ENCODE measurements at places on chromosomes 12 and 14.

GRCh38 chr12:75452675-75453330 lies 27.8 kb upstream of the GLIPR1 start:
- DNase-seq = no peak

- no peak for DNase-seq
Measured at GRCh38 chr12:125983094-125983783, 918.0 kb downstream of the AACS start.

GRCh38 chr12:57092529-57092862 lies 3.6 kb downstream of the NAB2 start:
- no peak for DNase-seq

- no peak for DNase-seq
Measured at GRCh38 chr14:97350415-97350814, 553.2 kb downstream of the VRK1 start.

DNA sequence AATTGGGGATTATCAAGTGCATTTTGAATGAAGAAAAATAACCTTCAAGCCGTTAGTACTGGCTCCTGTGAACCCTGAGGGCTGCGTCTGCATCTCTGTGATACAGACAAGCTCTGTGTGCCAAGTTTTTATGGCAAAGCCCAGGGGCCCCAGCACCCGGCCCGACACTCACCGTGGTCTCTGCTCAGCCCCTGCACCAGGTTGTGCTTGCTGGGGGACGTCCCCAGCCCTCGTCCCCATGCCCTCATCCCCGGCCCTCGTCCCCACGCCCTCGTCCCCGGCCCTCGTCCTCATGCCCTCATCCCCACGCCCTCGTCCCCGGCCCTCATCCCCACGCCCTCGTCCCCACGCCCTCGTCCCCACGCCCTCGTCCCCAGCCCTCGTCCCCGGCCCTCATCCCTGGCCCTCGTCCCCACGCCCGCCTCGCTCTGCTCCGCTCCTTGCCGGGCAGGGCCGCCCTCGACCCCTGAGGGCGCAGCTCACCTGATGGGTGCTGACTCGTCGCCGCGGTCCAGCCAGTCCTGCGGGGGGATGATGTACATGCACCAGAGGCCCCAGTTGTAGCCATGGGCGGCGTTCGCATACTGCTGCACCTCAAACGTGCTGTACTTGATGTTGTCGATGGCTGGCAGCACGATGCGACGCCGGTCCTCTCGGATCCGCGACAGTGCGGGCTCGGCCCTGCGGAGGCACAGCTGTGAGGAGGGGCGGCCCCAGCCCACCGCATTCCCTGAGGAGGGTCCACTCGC lies 72.0 kb downstream of the GALNT9 start:
- DNase-seq = no peak

- DNase-seq = no peak
Measured at GRCh38 chr12:132427174-132427768, 62.7 kb upstream of the FBRSL1 start.

DNA sequence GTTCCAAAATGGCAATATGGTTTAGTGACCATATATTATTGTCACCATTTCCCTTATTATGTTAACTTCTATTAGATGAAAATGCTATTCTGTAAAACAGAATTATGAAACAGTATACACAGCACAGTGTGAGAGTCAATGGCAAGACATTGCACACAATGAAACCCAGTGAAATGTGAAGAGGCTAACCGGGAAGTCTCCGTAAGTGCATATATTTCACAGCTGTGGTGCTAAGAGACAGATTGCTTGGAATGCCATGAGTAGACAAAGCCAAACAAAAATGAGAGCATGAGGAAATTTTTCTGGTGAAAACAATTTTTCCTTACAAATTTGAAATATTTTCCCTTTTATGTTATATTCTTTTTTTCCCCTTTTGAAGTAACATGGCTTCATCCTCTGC lies 49.4 kb downstream of the DYRK2 start:
- DNase-seq = no peak

DNA sequence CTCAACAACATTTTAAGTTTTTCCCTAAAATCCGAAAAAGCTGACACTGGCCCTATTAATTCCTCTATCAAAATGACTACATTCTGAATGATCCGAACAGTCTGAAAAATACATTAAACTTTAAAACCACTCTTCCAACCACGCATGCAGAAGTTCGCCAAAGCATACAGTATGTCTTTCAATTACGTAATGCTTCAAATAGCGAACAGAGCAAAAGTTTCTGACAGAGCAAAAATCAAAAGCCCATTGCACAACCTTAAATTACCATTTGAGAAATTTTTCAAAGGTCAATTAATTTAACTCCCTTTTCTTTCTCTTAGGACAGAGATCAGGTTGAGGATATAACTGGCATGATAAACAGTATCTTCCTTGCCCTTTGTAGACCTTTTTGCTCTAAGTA lies 33.2 kb downstream of the LRIG3 start:
- DNase-seq = no peak

DNA sequence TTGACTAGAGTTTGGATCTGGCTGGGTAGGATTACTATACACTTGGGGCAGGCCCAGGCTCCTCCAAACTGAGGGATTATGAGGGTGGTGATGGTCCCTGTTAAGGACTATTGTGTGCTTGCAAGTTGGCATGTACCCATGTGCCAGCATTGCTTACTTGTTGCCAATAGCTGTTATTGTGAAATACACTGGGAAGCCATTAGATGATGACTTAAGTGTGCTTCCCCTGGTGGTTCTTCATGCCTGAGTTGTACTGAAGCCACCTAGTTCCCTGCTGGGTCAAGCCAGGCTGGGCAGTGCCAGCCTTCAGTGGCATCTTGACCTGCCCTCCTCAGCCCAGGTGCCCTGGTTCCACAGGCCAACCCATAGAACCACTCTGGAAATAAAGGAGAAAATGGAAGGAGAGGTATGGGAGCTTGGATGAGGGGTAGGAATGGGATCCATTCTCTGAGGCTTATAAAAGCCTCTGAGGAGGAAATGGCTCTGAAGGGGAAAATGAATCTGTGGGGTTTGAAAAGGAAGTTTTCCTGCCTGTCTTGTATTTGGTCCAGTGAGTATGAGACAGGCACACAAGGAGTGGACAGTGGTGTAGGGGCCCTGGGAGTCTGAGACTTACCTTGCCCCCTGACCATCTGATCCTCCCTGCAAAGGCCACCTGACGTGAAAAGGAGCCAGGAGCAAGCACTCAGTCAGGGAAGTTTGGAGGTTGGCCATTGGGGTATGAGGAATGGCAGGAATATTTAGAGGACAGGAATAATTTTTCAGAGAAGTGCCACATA lies 724 bp downstream of the LTB4R start:
- DNase-seq = no peak

DNA sequence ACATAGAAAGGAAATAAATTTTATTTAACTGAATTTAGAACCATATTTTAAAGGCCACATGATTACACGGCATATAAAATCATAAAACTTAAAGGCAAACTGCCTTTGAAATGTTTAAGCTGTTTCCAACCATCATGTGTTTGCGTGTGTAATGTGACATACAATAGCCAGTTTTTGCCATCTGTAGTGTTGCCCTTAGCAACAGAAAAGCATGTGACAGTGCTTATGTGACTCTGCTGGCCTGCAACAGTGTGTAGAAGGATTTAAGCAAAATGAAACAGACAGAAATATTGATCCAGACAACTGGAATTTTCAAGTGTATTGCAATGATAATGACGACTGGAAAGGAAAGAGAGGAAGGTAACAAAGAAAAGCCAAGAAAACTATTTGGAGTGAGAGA lies 49.5 kb downstream of the TSPAN19 start:
- DNase-seq = no peak

GRCh38 chr14:41385797-41386196 lies 220.9 kb upstream of the LRFN5 start:
- DNase-seq = no peak

GRCh38 chr12:2160043-2160442 lies 107.3 kb downstream of the CACNA1C start:
- no peak for DNase-seq

- DNase-seq = no peak
Measured at GRCh38 chr14:68637106-68638021, 155.5 kb downstream of the ZFP36L1 start.

GRCh38 chr12:58728397-58728796 lies 191.9 kb downstream of the LRIG3 start:
- no peak for DNase-seq

GRCh38 chr12:71237128-71237527 lies 79.3 kb upstream of the TSPAN8 start:
- DNase-seq = no peak

GRCh38 chr12:67909091-67909531 lies 80.1 kb upstream of the IFNG-AS1 start:
- no peak for DNase-seq

- no peak for DNase-seq
Measured at GRCh38 chr14:80164991-80165721, 46.1 kb downstream of the DIO2 start.

GRCh38 chr12:1835211-1836131 lies 15.1 kb downstream of the LRTM2 start:
- no peak for DNase-seq

GRCh38 chr14:70000601-70001000 lies 121.4 kb downstream of the SMOC1 start:
- no peak for DNase-seq

DNA sequence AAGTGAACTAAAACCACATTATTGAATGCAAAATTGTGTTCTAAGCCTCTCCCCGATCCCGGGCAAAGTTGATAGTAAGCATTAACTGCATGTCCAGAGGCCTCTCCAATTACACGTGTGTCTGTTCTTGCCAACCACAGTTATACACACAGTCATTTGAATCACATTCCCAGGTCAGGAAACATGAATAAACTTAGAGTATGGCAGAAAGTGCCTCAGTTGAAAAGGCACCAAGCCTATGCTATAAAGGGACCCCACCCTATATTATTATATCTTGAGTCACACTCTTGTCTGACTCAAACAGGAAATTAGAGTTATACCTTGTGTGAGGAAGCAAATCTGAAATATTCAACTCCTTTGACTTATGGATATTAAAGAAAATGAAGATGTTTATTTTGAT lies 128.3 kb upstream of the STXBP6 start:
- DNase-seq = no peak

GRCh38 chr14:99040052-99040451 lies 231.9 kb downstream of the BCL11B start:
- DNase-seq = no peak

DNA sequence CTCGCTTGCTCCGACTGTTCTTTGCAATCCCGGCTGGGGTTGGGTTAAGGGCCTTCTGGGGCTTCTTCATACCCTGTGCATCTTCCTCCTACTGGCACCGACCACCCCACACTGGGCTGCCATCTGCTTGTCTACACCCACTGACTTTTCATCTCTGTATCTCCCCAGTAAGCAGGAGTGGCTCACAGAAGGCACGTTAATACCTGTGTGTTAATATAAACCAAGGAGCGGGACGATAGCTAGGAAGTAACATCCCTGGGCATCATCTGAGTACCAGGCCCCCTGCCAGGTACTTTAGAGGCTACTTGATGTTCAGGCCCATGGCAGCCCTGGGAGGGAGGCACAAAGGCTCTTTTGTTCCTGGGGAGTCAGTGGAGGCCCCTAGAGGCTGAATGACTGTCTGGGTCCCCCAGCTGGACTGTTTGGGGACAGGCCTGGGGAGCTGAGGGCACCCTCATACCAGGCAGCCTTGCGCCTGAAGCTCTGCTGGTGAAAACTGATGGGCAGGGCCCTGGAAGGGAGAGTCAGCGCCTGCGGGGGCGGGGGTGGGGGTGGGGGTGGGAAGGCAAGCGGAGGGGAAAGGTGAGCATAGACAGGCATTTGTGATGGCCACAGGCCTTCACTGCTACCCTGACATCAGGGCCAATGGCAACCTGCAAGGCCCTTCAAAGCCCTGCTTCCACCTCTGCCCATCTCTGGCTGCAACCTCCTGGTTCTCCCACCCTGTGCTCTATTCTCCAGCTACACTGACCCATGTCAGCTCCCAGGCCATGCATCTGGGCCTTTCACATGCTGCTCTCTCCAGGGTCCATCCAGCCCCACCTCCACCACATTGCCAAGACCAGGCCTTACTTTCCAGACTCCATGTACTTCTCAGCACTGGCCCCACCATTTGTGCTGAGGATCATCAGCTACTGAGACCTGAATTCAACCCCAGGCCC lies 34.2 kb upstream of the DEGS2 start:
- DNase-seq = no peak

GRCh38 chr12:46965137-46965536 lies 114.3 kb upstream of the PCED1B start:
- no peak for DNase-seq

DNA sequence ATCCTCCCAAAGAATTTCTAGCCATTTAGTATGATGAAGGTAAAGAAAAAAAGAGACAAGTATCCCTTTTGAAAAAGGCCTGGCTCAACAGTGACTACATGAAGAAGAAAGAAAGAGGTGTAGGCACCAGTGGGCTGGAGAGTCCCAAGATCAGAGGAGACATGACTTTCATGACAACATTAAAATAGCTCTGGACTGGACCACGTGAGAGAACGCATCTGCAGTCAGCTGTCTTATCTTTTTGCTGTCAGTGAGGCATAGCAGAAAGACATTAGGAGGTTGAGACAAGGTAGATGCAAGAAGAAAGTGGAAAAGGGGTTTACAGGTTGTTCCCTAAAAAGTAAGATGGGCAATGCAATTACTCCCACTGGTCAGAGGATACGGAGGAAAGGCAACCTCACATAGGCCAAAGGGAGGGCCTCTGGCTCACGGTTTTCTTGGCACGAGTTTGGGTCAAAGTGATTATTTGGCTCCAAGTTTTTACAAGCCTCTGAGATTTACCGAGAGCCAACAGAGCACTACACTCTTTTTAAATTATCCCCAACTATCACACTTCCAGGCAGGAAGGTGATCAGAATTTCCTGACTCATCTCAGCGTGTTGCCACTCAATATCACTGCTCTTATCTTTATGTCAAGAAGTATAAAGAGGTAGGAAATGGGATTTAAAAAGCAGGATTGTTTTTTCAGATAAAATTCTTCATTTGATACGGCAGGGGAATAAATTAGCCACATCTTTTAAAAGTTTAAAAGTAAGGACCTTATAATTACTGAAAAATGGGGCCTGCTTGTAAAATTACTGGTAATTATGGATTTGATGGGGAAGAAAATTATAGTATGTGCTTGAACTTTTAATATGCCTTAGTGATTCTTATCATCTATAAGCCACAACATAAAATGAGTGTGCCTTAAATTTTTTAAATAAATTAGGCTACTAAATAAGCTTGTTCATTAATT lies 29.2 kb downstream of the TMTC1 start:
- no peak for DNase-seq

GRCh38 chr12:94831081-94831751 lies 172.3 kb downstream of the NDUFA12 start:
- no peak for DNase-seq

GRCh38 chr14:60790850-60791249 lies 56.3 kb downstream of the MNAT1 start:
- DNase-seq = no peak

GRCh38 chr14:102848830-102849525 lies 71.7 kb downstream of the TRAF3 start:
- no peak for DNase-seq

DNA sequence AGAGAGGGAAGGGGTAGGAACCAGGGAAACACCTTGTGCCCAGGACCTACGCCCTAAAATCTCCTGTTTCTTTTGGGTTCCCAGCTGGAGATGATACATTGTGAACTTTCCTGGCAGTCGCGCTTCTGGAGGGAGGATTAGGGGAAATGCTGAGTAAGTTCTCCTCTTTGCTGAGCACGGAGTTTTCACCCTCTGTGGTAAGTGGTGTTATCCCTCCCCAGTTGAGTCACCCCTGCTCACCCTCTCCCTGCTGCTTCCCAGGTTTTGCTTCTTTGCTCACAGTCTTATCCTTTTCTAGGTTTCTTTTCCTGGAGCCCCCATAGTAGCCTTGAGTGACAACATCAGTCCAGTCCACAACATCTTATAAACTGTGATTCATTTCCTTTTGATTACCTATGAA lies 789.1 kb downstream of the TMEM121 start:
- no peak for DNase-seq

GRCh38 chr14:87805315-87805723 lies 187.7 kb downstream of the GALC start:
- peak; percentile 2 for DNase-seq

GRCh38 chr14:65910108-65910786 lies 497.7 kb downstream of the FUT8 start:
- no peak for DNase-seq
